ENCODE measurements at places on chromosomes 11 and 22.
A peak's percentile ranks its signal among the peaks of the same experiment; 100 is the strongest.

DNA sequence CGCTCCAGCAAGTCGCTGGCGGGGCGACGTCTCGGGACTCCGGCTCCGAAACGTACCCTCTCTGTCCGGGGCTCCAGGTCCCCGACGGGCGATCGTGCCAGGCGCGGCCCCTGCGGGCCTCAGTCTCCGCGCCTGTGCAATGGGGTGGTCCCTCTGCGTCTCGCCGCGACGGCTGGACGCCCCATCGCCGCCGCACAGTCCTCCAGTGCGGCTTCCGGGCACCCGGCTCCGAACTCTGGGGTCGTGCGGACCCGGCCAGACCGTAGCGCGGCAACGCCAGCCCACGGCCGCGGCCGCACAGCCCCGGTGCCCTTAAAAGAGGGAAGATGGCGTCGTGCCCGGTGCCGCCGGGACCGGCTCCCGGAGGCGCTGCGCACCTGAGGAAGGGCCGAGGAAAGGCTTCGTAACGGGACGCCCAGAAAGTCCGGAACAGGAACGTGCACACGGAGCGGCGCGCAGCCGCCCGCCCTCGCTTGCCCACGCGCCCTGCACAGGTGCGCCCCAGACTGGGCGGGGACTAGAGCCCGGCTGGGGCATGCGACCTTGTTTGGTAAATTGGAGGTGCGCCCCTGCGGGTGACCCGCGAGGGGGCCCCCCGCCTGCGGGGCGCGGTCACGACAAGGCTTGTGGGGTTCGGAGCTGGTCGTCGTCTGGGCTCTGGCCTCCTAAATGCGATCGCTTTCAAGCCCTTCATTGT lies 525 bp downstream of the BIK start:
- DNase-seq: no peak

- no peak for DNase-seq
These were observed 84.3 kb downstream of the CSNK2A3 start for GRCh38 chr11:11268706-11269105.

DNA sequence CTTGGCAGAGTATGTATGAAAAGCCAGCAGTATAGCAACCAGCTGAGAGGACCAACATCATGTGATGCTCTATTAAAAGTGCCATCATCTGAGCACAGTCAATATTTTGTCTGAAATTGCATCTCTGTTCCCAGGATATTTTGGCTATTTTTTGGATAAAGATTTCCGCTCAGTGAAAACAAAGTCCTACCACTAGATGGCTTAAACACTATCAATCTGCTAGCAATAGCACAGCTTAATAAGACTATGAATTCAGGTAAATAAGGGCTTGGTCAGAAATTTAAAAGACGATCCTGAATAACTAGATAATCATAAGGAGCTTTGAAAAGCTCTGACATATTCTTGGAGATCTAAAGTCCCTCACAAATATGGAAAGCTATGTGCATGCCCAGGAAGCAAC lies 74.4 kb downstream of the MS4A13 start:
- no peak for DNase-seq

GRCh38 chr11:94802501-94802900 lies 34.3 kb downstream of the AMOTL1 start:
- DNase-seq: no peak

DNA sequence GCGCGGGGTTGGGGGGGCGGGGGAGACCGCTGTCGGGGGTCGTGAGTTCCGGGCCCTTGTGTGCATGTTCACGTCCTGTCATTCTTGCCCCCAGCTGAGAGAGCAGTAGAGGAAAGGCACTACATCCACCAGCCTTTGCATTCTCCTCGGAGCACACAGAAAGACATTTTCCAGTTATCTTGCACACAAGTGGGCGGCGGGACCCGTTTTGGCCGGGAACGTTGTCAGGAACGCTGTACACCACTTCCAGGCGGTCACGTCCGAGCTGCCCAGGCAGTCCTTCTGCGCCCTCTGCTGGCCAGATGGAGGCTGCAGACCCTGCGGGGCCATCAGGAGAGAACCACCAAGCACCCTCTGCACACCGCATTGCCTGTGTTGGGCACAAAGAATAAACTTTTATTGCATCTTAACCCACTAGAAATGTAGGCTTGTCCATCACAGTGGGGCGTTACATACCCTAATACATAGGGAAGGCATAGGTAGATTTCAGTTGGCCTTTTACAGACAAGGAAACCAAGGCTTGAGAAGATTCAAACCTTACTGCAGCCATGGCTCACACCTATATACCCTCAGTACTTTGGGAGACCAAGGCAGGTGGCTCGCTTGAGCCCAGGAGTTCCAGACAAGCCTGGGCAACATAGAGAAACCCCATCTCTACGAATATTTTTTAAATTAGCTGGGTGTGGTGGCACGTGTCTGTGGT lies 2.8 kb upstream of the CDKN1C start:
- DNase-seq: peak; percentile 28

GRCh38 chr11:114110952-114111947 lies 51.7 kb downstream of the ZBTB16 start:
- DNase-seq: no peak

DNA sequence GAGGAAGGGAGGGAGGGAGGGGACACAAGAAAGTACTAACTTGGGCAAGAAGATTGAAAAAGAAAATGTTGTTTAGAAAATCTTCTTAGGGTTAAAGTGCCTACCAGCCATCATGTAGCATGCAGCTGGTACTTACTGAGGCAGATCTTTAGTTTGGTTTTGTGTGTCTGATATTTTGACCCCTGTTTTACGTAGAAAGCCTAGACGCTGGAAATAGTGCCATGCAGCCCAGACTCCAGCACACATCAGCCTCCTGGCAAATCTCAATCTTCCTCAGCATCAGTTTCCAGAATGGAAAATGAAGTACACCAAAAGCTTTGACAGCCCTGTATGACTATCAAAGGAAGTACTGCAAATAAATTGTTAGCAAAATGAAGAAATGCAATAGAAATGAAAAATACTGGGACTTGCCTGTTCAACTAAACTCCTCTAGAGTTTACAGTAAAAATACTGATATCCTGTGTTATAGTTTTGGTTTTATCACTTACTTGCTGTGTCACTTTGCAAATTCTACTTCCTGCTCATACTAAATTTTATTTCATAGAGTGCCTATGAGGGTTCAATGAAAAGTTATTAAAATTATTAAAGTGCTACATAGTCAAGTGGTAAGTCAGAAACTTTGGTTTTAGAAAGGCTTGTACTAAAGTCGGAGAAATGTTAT lies 7.4 kb downstream of the USP28 start:
- DNase-seq: no peak

DNA sequence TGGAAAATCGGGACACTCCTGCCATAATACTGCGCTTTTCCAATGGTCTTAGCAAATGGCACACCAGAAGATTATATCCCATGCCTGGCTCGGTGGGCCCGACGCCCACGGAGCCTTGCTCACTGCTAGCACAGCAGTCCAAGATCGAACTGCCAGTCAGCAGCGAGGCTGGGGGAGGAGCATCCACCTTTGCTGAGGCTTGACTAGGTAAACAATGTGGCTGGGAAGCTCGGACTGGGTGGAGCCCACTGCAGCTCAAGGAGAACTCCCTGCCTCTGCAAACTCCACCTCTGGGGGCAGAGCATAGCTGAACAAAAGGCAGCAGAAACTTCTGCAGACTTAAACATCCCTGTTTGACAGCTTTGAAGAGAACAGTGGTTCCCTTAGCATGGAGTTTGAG lies 15.6 kb downstream of the PTH start:
- no peak for DNase-seq

GRCh38 chr11:117199053-117199915 lies at the start of gene TAGLN:
Gene TAGLN (plus strand): TSS chr11:117199370. CDS start chr11:117203014, 3,644 bp downstream.
- no peak for DNase-seq

DNA sequence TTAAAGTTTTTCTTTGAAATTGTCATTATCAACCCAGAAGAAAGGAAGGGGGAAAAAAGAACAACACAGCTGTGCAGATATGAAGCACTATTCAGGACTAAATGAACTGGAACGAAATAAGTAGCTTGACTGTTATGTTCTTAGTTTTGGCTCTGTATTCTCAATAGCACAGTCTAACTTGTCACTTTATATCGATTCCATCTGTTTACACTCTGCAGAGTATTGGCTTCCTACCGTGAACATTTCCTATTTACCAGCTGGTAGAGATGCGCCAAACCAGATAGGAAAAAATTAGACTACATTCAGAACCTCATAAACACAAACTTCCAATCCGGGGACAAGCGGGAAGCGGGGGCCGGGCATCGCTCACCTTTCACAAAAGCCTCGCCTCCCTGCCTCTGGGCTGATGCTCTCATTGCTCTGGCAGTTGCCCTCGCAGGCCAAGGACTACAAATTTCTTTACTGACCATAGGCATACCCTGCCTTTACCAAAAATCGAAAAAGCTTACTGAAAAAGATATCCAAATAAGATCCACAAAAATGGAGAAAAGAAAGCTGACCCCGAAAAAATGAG lies 66.2 kb downstream of the EFCAB6 start:
- no peak for DNase-seq

- no peak for DNase-seq
These were observed 6.2 kb downstream of the GAL3ST1 start for GRCh38 chr22:30568137-30568805.

- no peak for DNase-seq
These were observed 53.7 kb upstream of the EP300 start for GRCh38 chr22:41038732-41039131.

GRCh38 chr11:73227571-73228211 lies 9.6 kb downstream of the P2RY2 start:
- DNase-seq: no peak

DNA sequence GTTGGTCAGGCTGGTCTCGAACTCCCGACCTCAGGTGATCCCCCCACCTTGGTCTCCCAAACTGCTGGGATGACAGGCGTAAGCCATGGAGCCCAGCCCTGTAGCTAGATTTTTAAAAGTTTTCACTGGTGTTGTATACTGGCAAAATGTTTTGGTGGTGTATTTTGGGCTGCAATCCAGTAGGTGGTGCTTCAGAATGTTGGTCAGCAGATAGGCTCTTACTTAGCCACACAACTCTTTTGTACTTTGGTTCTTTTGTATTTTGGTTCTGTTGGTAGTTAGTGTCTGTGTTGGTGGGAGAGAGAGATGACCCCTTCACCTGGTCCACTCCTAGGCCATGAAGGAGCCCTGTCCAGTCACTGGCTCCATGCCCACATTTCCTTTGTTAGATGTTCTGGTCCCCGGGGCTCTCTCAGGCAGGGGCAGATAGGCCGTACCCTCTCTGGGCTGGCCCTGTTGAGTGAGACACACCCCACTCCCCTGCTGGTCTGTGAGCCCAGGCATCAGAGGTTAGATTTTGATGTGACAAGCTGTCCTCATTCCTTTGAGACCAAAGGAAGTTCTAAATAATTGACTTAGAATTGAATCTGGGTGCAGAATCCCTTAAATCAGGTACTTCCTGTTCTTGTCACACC lies 123.8 kb downstream of the DDX10 start:
- DNase-seq: no peak

DNA sequence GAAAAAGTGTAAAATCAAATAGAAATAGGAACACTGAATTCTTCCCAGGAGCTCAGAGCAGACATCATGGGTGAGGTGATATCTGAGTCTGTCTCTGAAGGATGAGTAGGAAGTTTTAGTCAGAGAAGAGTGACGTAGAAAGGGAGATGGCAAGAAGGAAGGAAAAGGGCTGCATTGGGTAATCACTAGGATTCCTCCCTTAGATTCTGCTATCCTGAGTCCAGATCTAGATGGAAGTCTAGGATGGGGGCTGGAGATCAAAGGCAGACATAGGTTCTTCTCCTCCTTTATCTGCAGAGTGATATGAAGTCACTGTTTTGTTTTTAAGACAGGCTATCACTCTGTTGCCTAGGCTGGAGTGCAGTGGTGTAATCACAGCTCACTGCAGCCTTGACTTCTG lies 30.4 kb downstream of the POU2F3 start:
- no peak for DNase-seq

GRCh38 chr22:29765905-29766631 lies 739 bp downstream of the ZMAT5 start:
- no peak for DNase-seq

- DNase-seq: peak; percentile 49
These were observed 18.0 kb downstream of the CREB3L1 start for GRCh38 chr11:46295312-46296058.

DNA sequence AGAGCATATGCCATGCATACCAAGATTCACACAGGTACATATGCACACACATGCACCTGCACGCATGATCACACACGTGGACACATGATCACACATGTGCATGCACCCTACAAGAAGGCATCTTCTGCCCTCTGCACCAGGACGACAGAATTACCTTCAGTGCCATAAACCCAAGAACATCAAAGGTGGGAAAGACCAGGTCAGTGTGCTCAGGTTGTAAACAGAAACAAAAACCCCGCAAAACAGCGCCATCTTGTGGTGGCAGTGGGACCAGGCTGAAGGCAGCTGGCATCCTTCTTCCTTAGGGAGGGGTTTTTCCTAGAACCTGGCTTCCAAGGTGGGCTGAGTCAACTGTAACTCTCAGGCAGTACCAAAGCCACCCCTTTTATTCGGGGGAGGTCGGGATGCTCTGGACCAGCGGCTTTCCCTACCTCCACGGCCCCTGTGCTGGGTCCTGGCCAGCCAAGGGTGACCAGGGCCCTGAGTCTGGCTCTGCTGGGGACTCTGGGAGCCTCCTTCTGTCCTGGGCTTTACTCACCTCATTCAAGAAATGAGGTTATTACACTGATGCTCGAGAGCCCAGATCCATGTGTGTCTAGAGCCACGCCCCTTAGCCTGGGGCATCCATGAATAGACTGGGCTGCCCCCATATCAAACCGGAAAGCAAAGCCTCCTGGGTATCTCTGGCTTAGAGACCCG lies 69.4 kb upstream of the FGF3 start:
- no peak for DNase-seq

DNA sequence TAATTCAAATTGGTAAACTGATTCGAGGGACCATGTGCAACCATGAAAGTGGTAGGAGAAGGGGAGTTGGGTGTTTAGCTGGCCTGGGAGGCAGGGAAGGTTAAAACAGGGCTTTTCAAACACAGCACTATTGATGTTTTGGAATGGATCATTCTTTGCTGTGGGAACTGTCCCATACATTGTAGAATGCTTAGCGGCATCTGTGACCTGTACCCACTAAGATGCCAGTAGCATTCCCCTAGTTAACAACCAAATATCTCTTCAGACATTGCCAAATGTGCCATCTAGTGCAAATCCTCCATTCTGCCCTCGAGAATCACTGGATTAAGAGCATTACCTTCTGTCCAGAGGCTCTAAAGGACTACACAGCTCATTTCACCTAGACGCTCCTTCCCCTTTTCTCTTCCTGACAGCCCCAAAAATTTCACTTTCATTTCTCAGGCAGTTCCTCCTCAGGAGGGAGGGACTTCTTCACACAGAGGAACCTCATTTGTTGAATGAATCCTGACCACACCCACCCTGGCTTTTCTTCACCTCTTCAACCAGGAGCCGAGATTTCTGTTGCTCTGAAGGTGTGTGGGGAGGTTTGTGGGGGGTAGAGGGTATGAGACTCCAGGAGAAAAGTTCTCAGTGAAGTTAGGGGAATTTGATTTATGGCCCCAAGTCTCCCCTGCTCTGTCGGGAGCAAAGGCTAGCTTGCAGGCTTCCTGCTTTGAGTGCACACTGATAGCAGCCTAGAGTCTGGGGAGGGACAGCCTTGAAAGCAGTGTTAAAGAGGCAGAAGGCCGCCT lies at the start of gene TRIM34:
TSS of gene TRIM34 (plus strand) at position 513 of the 791 bp plus-strand sequence. CDS start 7,331 bp downstream, outside the sequence.
- no peak for DNase-seq

GRCh38 chr11:92653454-92653853 lies 316.0 kb upstream of the MTNR1B start:
- DNase-seq: no peak

GRCh38 chr22:20315337-20316216 lies 4.3 kb downstream of the DGCR6L start:
- DNase-seq: no peak
